ENCODE measurements at places on chromosomes 7 and 10.
A peak's percentile ranks its signal among the peaks of the same experiment; 100 is the strongest.

GRCh38 chr7:80858141-80858903 lies 60.5 kb downstream of the SEMA3C start:
- DNase-seq = no peak

DNA sequence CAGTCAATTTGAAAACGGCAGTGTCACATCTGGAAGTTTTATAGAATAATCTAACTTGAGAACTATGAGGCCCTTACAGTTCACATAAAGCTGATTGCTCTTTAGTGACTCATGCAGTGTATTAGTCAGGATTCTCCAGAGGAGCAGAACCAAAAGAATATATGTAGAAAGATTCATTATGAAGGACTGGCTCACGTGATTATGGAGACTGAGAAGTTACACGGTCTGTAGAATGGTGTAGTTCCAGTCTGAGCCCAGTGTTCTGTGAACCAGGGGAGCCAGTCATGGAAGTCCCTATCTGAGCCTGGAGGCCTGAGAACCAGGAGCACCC lies 21.5 kb downstream of the RBM33 start:
- DNase-seq = no peak

DNA sequence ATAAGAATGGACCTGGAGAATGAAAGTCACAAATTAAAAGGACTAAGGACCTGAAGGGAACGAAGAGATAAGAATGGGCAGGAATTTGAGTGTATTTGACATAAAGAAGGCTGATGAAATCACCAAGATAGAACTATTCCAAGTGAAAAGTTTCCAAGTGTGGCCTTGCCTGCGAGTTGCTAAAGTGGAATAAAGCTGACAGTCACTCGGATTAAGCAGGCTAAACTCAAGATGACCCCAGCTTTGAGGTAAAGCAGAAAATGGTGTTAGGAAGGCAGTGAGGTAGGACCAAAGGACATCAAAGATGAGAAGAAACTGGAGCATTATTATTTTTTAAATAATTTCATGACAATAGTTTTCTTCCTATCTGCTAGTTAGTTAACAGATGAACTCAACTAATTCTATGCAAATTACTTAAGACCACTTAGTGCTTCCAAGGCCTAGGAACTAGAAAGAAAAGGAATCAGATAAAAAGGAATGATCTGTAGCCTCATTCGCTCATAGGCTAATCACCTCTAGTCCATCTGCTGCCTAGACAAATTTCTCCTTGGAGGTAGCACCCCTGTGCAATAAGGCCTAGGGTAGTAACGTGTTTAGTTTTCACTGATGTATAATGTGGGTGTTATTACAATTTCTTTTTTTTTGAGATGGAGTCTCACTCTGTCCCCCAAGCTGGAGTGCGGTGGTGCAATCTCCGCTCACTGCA lies 34.5 kb downstream of the EZH2 start:
- no peak for DNase-seq

DNA sequence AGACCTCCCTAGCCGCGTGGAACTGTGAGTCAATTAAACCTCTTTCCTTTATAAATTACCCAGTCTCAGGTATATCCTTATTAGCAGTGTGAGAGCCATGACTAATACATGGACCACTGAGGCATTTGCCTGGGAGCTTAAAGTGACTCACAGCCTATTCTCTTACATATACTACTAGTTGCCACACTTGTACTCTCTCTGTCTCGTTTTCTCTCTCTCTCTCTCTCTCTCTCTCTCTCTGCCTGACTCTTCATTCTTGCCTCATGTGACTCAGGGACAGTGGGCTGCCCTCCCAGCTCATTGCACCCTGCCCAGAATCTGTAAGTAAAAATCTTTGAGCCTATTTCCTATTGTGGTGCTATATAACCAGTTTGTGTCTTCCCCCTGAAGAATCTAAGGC lies 238.5 kb upstream of the MAGI2 start:
- DNase-seq = no peak

- DNase-seq = no peak
These were observed 4.1 kb downstream of the COL1A2 start for GRCh38 chr7:94398841-94399240.

DNA sequence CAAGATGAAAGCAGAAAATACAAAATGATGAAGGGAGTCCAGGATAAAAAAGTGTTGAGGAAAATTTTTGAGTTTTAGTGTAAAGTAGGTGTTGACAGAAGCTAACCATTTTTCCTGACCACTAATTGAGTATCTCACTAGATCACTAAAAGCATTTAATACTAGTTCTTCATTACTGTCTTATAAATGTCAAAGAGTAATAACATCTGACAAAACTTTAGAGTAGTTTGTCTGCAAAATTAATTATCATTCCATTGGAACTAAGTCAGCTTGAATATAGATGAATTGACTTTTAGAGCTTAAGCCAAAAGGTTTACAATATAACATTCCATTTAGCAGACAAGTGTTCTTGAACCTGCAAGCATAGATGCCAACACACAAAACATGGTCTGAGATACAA lies 232.9 kb downstream of the FOXP2 start:
- no peak for DNase-seq

DNA sequence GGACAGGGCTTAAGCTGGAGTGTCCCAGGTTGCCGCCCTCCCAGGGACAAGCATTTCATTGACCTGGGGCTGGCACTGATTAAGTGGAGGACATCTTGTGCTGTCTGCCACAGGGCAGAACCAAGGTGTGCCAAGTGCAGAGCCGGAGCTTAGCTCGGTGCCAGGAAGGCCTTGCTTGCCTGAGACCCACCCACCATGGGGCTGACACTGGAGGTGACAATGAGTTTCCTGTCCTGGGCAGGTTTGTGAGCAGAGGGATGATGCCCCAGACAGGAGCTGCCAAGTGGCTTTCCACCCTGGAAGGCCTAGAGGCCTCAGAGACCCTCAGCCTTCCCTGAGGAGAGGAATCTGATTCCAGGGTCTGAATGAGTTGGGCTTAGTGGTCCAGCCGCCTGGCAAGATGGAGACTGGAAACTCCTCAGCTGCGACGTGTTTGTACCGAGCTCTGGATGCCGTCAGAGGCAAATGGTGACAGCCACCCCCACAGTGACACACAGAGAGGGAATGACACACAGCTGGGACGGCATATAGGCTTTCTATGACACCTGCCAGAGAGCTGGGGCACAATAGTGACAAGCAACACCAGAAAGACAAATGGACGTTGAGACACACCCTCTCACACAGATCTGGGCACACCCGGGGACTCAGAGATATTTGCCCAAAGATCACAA lies 2.6 kb downstream of the ADCYAP1R1 start:
- no peak for DNase-seq

GRCh38 chr7:68689087-68689433 lies 909.2 kb upstream of the AUTS2 start:
- no peak for DNase-seq

DNA sequence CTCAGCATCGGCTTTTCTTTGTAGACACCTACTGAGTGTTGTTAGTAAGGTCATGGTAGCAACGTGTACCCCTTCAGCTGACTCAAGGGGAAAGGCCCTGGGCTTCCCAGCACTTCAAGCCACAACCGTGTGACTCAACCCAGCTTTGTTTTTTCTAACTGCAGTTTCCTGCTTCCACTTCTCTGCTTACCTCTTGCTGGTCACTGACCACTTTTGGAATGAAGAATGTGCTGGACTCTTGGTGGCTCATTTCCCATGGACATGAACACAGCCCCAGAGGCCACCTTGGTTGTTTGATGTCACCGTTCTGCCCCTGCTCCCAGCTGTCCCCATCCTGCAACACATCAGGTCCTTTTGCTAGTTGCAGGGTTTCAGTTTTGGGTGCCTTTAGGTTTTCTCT lies 69.5 kb upstream of the ZNF438 start:
- peak; percentile 63 for DNase-seq

GRCh38 chr7:70952311-70952710 lies 179.6 kb upstream of the GALNT17 start:
- no peak for DNase-seq

DNA sequence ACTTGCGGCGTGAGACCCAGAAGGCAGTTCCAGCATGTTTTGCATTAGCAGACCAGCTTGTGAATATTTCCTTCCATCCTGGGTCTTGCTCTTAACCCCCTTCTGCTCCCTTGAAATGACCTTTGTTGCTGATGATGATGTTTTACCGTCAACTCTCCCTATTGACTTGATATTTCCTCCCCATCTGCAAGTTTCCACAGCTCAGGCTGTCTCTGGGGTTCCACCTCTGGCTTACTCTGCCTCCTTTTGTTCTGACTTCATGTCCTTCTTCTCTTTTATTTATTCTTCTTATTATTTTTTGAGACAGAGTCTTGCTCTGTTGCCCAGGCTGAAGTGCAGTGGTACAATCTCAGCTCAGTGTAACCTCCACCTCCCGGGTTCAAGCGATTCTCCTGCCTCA lies 17.2 kb downstream of the BAMBI start:
- DNase-seq = no peak

DNA sequence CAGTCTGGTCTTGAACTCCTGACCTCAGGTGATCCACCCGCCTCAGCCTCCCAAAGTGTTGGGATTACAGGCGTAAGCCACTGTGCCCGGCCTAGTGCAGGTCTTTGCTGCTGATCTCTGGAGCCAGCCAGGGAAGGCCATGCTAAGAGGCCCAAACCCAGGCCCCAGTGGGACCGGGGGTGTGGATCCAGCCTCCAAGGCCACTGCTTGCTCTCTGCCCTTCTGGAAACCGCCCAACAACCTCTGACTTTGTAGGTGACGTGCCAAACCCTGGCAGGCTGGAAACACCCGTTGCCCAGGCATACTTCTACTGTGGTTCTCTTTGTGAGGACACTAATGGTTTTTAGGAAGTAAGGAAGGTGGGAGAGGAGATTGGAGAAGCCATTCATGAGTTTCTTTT lies 83.5 kb upstream of the GNA12 start:
- peak; percentile 14 for DNase-seq

DNA sequence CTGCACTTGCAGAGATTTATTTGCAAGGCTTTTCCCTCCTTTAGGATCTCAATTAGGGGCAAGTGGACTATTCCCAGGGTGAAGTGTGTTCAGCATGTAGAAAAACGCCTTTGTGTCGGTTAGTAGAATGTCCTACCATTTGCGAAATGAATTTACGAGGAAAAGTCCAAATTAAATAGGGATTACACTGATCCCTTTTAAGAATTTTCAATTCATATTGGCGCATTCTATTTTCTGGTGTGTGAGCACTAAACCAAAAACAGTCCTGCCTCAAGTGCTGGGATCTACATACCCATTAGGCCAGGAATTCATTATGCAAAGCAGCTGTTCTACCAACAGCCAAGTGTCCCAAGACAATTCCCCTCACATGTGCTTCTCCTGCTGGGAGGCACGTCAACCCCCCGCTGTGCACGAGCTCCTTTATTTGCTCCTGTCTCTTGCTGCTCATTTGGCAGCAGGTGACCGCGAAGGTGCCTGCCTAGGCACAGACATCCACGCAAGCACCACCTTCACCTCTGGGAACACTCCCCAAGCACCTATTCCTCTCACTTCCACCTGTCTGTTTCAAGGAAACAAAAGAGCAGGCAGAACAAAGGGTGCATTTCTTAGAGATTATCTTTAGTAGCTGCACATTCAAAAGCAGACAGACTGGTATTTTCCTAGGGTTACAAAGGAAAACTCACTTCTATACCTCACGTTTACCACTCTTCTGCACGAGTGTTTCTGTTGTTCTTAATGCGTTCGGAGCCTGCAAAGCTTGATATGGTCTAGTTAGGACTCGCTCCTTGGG lies 134.6 kb upstream of the FGFR2 start:
- DNase-seq = no peak

- no peak for DNase-seq
These were observed 58.3 kb downstream of the ST7 start for GRCh38 chr7:117011419-117012260.

DNA sequence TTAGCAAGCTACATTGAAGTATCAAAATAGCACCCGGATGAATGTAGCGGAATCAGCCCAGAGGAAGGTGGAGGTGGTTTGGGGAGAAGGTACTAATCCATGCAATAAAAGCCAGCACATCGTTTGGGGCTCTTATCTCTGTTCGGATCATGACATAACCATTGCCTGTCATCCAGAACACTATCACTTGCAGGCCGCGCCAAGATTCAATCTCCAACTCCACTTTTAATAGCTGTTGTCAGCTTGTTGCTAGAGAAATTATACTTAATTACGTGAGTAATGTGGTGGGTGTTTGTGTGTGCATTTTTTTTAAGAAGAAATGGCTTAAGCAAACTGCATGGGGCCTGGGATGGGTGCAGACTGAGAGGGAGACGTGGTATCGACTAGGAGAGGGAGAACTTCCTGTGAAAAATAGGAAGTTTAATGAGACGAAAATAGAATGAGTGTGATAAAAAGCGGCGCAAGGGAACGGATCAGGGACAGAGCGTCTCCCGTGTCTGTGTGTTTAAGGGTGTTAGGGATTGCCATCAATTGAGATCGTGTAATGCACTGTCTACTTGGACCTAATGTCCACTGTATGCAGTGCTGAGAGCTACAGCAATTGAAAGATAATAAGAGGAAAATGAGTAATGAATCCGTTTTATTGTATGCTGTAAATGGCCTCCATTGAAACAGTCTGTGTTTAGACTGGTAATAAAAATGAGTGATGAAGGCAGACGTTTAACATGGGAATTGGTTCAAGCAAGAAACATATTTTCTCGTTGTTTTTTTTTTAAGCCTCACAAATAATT lies 27.6 kb upstream of the SFMBT2 start:
- no peak for DNase-seq

GRCh38 chr10:46014683-46015405 lies 15.6 kb downstream of the NCOA4 start:
- DNase-seq = no peak

GRCh38 chr10:129888784-129889616 lies 75.1 kb downstream of the EBF3 start:
- DNase-seq = peak; percentile 83

GRCh38 chr10:132122097-132122861 lies 56.5 kb downstream of the JAKMIP3 start:
- no peak for DNase-seq

- DNase-seq = no peak
These were observed 215.5 kb downstream of the LRMDA start for GRCh38 chr10:75646916-75647315.

- DNase-seq = no peak
These were observed 37.7 kb downstream of the ZMIZ1 start for GRCh38 chr10:79106256-79107050.

DNA sequence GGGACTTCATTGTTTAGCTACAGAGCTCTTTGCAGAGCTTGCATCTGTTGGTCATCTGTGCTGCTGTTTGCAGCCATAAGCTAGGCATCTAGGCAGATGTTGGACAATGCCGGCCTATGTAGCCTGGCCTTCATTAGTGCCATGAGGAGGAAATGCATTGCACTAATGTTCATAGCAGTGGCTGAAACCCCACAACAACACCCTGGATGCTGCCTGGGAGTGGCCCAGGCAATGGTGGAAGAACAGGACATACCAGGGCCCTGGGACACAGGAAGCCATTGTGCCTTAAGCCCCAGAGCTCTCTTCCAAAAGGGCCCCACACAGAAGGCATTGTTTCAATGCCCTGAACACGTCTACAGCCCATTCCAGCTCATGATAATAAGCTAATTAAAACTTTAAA lies 131.5 kb upstream of the LYZL1 start:
- DNase-seq = no peak

- no peak for DNase-seq
These were observed 70.9 kb upstream of the INHBA start for GRCh38 chr7:41773756-41774155.
